ENCODE measurements at places on chromosomes 3 and 15. TPM values are rescaled to one million over a fixed set of nuclear protein-coding genes. Genes with fewer than 3 reads are reported as not detected.

The ANKDD1A gene
- total RNA-seq = 0.47 TPM

The MORC1 gene
- total RNA-seq = not detected

The SEMA3F gene
- 120 TPM for total RNA-seq

The RGMA gene
- 0.55 TPM for total RNA-seq

The SOX2 gene
- not detected for total RNA-seq

The CLDN18 gene
- not detected for total RNA-seq

The NPAP1 gene
- not detected for total RNA-seq

The ZBED2 gene
- total RNA-seq = 124 TPM

The HYAL2 gene
- 92.5 TPM for total RNA-seq

The CLDN11 gene
- total RNA-seq = 3.4 TPM

The BRPF1 gene
- 8.9 TPM for total RNA-seq

The DGKG gene
- 0.31 TPM for total RNA-seq

The GUCA1C gene
- not detected for total RNA-seq

The P2RY1 gene
- 2.0 TPM for total RNA-seq

The KIF23 gene
- 19.3 TPM for total RNA-seq

The MAP2K5 gene
- total RNA-seq = 6.2 TPM

The SLC2A2 gene
- not detected for total RNA-seq

The HHLA2 gene
- not detected for total RNA-seq

The GP5 gene
- total RNA-seq = not detected

The GOLGA8B gene
- 8.8 TPM for total RNA-seq

The CPB1 gene
- total RNA-seq = not detected

The GCHFR gene
- 7.1 TPM for total RNA-seq

The SPINK8 gene
- not detected for total RNA-seq

The DNASE1L3 gene
- not detected for total RNA-seq

Measured in hair follicular keratinocyte (primary cell).